ENCODE measurements at places on chromosomes 4 and X. TPM values are rescaled to one million over a fixed set of nuclear protein-coding genes. Genes with fewer than 3 reads are reported as not detected.
A peak's percentile ranks its signal among the peaks of the same experiment; 100 is the strongest.

Gene L1CAM
- total RNA-seq, result 0.90 TPM

Gene TMSB15A
- total RNA-seq, result 267 TPM

Gene SPRY1
- 4.6 TPM for total RNA-seq

Gene PPBP
- not detected for total RNA-seq

Gene DKK2
- 0.44 TPM for total RNA-seq

Gene CCDC110
- total RNA-seq, result 1.0 TPM

Gene ARHGEF6
- 3.8 TPM for total RNA-seq

DNA sequence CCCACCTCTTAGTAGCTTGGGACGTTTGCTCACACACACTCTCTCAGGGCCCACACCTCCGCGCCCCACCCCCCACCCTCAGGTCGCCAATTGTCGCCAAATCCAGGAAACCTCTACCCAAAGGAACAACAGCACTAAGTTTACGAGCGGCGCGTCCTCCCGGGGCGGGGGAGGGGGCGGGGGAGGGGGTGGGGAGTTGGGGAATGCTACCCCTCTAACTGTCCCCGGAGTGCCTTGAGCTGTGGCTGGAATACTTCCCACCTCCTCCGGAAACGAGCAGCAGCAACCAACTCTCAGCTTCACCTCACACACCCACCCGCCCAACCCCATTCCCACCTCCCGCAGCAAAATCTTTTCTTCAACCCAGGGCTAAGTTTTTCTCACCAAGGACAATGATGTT is 135.6 kb upstream of the ZIC3 start:
- no peak for ATAC-seq

DNA sequence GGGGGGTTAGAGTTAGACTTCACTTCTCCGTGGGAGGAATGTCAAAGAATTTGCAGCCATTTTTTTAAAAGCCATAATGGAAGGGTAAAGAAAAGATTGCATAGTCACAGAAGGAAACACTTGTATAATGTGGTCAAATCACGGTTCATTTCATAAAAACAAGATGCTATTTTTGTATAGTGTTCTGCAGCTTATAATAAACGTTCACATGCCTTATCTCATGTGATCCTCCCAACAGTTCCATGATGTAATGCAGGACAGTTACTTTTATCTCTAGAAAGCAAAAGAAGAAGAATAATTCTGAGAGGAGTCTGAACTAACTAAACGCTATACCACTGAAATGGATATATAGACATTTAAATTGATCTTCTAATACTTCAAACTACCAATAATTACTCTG is 71.3 kb upstream of the CAMK2D start:
- no peak for ATAC-seq

- peak; percentile 75 for ATAC-seq
Observed at GRCh38 chr4:181952478-181952877, 290.7 kb upstream of the TENM3 start.

DNA sequence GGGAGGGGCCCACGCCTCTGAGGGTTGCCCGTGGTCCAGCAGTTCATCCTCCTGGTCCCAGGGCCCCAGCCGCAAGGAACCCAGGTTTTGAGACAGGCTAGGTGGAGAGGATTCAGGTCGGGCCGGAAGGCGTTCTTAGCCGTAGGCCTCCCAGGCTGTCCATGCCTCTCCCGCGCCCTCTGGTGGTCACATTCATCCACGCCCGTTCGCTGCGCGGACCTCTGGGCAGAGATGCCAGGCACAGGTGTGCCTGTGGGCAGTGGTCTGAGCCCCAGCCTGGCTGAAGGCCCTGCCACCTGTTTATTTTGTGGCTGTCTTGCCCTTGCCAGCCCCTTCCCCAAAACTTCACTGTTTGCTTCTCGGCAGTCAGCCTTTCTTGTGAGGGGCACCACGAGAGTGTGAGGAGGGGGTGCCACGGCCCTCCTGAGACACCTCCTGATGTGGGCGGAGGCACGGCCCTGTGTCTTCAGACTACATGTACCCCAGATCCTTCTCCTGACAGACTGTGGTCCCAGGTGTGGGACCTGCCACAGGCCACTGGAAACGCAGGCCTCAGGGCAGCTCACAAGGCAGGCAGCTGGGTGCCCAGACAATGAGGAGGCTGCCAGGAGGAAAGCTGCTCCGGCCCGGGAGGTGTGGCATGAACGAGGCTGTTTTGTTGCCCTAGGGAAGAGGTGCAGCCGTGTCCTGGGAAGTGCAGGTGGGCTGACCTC is 5.0 kb downstream of the UVSSA start:
- peak; percentile 9 for ATAC-seq

DNA sequence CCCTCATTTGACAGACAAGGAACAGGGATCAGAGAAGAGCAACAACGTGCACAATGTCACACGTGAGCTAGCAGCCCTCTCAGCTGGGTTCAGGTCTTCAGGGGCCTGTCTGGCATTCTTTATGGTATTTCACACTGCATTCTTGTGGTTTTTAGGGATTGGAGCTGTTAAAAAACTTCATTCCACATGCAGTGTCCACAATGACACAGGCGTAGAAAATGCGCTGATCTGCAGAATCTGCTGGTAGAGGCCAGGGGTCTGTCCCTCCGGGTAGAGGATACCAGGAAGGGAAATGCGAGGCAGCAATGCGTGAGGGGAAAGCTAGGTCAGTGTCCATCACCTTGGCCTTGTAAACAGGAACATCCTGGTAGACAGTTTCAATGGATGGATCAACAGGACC is 36.6 kb downstream of the MAP7D3 start:
- ATAC-seq, result no peak

DNA sequence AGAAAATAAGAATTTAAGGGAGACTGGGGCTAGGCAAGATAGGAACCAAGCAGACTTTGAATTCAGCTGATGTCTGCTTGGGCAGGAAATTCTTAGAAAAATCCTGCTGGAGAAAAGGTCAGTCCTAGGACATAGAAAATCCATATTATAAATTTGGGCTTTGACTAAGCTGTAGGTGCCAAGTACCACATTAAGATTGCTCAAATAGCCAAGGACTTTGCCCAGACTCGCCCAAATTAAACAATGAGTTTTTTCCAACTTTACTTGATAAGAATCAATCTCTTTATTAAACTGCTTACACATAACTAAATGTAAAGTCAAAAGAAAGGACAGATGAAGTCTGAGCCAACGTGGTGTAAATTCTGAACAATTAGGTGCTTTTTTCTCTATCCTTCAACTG is 95.4 kb downstream of the FUNDC1 start:
- ATAC-seq, result no peak

DNA sequence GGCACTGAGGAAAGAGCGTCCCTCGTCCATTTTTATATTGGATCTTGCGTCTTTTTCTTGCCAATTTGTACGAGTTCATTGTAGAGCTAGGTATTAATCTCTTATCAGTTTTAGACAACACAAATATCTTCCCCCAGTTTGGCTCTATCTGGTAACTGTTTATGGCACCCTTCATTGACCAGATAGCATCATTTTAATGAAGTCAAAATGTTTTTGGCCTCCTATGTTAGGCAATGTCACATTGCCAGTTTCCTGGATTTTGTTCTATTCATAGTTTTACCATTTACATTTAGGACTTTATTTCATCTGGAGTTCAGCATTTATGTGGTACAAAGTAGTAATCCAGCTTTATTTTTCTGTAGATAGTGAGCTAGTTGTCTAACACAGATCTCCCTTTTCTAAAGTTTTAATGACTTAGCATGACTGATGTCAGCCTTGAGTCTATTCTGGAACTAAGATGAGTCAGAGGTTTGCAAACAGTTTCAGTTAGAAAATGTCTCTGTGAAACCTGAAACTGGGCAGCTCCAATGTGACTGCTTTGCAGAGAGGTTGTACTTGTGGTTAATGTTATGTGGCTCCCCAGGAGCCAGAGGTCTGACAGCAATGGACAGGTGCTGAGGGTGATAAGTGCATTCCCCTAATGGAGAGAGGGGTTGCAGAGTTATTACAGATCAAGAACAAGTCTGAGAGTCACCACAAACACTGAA is 5.3 kb upstream of the STBD1 start:
- peak; percentile 45 for ATAC-seq

DNA sequence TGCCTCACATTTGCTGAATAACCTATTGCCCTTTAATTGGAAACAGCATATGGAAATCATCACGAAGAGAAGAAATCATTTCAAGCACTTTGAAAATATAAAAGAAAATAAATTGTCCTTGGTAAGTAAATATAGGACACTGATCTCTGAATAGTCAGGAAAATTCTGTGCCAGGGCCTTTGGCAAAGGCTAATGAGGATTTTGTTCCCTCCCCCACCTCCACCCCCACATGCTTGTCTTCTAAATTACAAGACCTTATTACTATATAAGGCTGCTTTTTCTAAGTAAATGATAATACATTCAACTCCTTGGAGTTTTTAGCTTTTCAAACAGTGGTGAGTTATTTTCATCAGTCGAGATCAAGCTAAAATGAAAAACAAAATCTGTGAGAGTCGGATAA is 15.8 kb downstream of the SYNPO2 start:
- no peak for ATAC-seq

Measured in motor neuron (in vitro differentiated cells).